SIG-M5 (cell line): ENCODE measurements at places on chromosomes 4 and X.

DNA sequence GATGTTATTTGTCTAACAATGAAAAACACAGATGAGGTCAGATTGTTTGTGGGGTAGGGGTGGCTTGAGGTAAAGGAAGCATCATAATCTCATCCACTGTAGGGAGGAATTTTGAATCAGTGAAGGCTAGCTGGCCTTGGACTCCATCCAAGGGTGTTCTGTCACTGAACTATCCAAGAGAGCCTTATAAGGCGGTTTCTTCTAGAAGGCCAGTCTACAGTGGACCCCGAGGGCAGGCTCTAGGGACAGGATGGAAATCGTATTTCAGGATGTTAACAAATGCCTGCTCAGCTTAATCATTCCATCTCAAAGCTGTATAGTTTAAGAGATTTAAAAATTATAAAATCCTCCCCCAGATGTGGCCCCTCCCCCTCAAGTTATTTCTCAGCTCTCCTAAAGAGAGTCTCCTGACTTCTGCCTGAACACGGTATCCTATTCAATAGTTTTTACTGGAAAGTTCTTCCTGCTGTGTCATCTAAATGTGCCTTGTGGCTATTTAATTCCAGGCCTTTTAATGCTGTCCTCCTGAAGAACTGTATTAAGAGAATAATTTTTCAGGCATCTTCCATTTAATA is 8.0 kb downstream of the IGFBP7 start:
- DNase-seq, result no peak

DNA sequence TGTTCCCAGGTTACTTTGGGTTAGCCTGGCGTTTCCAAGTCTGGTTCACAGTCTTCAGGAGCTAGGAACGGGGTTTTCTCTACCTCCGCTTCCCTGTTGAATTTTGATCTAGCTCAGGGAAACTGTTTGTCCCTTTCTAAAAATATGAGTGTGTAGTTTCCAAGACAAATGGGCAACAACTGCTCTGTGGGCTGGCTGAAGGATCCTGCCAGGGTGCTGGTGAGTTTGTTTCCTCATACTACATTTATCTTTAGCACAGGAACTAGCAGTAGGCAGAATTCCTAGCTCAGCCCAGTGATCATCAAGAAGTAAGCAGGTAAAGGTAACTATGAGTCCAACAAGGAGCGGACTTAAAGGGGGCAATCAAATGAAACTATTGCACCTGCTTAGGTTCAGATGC is 13.3 kb upstream of the FAM47E start:
- DNase-seq, result no peak

DNA sequence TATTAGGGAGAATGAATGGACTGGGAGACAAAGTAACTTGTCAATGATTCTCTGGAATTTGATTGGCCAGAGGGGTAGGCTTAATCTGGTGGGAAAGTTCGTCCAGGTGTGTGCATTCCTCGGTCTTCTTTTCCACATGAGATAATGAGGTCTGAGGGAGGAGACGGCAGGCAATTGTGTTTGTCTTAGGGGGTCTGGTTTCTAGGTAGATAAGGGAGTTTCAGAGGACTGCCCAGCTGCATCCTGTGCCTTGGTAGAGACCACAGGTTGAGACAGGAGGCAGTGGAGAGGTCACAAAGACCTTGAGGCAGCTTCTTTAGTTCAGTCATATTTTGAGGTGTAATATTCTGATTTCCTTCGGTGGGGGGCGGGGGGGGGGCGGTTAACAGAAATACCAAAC is 4.3 kb downstream of the MGST2 start:
- no peak for DNase-seq

- no peak for DNase-seq
Measured at GRCh38 chrX:124257924-124258702, 74.3 kb upstream of the TEX13D start.

GRCh38 chr4:124955476-124955875 is 242.9 kb upstream of the ANKRD50 start:
- DNase-seq, result no peak

- no peak for DNase-seq
Measured at GRCh38 chr4:48578132-48578968, 88.3 kb downstream of the ZAR1 start.

- DNase-seq, result no peak
Measured at GRCh38 chr4:152515678-152516077, 20.2 kb downstream of the FBXW7 start.

DNA sequence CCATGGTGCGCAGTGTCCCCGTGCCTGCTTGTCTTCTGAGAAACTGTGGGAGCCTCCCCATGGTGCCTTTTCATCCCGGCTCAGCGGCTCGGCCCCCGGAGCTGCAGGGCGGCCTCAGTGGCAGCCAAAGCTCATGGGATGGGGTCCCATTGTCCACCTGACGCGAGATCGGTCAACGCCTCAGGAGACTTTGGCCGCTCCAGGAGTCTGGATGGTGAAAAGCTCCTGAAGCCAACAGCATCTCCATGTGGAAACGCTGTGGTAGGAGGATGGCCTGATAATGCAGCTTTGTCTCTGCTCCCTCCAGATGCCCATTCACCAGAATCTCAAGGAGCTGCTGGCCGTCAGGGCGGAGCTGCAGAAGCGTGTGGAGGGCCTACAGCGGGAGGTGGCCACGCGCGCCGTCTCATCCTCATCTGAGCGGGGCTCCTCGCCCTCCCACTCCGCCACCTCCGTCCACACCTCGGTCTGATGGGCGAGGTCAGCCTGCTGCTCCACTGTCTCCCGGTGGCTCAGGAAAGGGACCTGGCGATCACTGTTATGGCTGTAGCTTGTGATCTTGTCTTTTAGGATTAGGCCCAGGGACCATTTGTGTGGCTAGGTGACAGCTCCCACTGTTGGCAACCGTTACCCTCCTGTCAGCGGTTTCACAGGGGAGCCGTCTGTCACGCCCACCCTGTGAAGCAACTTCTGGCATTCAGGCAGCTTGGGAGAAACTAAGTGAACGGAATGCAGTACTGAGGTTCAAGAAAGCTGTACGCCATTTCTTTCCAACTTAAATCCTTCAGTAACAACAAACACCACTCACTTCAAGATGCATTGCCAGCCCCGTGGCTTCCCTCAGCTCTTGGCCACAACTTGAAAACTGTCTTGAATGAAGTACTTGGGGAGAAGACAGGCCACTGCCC is 69.3 kb downstream of the MTMR1 start:
- no peak for DNase-seq

DNA sequence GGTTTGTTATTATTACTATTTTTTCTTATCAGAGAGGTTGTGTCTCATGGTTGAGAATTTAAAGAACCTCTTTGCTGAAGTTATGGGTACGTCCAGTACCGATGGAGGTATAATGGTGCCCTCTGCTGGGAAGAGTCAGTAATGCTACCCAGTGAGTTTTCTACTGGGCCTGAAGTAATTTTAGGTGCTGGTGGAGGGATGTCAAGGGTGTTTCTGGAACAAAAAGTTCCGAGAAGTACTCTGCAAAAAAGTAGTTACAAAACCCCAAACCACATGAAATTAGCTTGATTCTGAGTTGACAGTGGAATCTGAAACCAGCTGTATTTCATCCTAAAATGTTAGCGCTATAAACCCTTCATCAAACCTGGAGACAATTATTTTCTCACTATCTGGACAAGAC is 102.5 kb upstream of the MID1 start:
- no peak for DNase-seq

DNA sequence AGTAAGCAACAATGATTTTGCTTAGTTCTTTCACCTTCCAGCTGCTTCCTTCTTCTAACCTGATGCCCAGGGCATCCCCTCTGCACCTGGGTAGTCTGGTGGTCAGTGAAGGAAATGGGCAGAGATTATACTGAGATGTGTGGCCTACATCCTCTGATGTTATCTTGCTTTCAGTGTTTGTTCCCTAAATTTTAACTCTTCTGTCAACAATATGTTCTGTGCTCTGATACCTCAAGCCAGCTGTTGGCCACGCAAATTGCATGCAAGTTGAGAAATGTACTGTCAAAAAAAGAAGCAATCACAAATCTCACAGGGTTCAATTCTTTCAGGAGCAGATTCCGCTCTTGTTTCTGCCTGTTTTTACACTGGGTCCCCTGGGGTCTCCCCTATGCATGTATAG is 73.8 kb downstream of the FBXW7 start:
- no peak for DNase-seq

- no peak for DNase-seq
Measured at GRCh38 chrX:149490100-149490499, 15.0 kb downstream of the IDS start.

- no peak for DNase-seq
Measured at GRCh38 chrX:153764786-153765137, 713 bp downstream of the PLXNB3 start.

- DNase-seq, result no peak
Measured at GRCh38 chrX:118847676-118848075, 24.1 kb downstream of the ZCCHC12 start.
